ENCODE measurements at places on chromosomes 4 and X.

DNA sequence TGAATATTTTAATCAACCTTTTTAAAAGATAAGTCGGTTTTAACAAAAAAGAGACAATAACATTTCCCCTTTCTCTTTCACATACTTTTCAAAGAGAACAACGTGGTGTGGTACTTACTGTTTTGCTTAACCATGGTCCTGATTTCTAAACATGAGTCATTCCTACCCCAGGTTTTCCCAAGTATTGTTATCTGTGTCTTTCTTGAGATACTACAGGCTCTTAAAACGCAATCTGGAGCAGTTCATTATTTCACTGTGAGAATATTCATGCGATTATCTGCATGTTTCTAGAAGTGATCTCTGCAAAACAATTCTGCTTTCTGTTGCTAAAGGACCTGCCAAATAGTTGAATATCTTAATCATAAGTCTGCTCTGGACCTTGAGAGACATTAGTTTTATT lies 127.3 kb downstream of the TENM3 start:
- DNase-seq: no peak

DNA sequence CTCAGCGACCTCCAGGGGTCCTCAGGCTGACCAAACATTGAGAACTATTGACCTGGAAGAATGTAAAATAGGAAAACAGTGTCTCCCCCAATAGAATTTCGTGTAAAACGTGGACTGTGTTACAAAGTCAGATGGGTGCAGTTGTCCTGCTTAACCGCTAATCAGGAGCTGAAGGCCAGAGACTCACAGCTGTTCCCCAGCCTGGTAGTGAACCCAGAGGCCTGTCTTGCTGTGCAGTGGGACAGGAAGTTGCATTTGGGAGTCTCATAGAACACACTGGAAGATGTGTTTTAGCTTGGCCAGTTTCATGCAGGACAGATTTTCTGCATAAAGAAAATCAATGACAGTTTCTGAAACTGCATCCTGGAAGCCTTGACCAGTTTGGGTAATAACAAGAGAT lies 151.5 kb downstream of the PTTG2 start:
- DNase-seq: no peak

DNA sequence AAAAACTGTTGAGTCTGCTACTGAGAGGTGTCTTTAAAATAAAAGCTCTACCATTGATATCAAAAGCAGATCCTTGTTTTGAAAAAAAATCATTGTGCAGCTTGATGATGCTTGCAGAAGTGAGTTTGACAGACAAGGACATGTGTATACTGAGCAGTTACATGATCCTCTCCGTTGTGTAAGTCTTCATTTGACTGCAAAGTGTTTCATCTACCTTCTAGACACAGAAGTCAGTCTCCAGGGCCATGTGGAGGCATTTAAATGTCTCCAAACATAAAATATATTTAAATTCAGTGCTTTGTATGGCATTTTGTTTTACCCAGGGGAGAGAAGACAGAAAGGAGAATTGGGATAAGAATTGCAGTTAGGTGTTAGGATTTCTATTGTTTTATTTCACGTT lies 107.8 kb upstream of the MYOZ2 start:
- DNase-seq: no peak

GRCh38 chrX:119604766-119605463 lies 1.3 kb downstream of the NKRF start:
- no peak for DNase-seq

- DNase-seq: no peak
Observed at GRCh38 chrX:103616676-103617186, 9.0 kb downstream of the TCEAL3 start.

- DNase-seq: no peak
Observed at GRCh38 chr4:40350627-40351227, 15.6 kb downstream of the CHRNA9 start.

GRCh38 chr4:680928-681645 lies 6.7 kb downstream of the MYL5 start:
- DNase-seq: peak; percentile 53

- peak; percentile 15 for DNase-seq
Observed at GRCh38 chr4:54942721-54943120, 182.7 kb downstream of the KDR start.

- no peak for DNase-seq
Observed at GRCh38 chr4:159171287-159171686, 68.4 kb downstream of the RAPGEF2 start.

Measured in effector memory CD4-positive, alpha-beta T cell (primary cell).